Central memory CD8-positive, alpha-beta T cell (primary cell): ENCODE measurements at places on chromosomes 16 and 17.

DNA sequence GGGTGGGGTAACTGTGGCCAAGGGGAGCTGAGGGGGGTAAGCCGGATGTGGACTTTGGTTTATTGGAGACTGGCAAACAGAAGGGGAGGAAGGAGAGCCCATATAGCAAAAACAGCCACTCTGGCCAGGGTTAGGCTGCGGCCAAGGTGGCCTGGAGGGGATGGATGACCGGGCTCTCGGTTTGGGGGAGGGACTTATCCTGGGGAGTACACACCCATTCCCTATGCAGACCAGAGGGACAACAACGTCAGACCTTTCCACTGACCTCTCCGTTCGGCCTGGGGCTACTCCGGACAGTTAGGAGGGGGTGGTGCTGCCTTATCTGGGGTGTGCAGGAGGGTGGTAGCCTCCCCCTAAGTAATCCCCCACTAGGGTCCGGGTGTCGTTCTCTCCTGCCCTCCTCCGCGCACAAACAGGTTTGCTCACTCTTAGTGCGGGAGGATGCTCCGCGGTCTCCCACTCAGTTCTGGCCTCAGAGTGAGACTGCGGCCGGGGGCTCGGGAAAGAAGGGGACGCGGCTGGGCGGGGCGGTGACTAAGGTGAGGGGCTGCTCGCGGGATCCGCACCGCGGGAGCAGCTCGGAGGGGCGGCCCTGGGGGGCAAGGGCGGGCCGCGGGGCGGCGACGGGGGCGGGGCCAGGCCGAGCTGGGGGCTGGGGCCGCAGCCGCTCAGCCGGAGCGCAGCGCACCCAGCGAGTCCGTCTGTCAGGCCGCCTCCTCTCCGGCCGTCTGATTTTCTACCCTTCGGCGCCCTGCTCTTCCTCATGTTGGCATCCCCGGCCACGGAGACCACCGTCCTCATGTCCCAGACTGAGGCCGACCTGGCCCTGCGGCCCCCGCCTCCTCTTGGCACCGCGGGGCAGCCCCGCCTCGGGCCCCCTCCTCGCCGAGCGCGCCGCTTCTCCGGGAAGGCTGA is at the start of gene WNK4:
Gene WNK4, plus strand, starts transcription at position 675 of the 915 bp plus-strand sequence. Its CDS starts 89 bp downstream, at position 764.
- DNase-seq: no peak

- no peak for DNase-seq
Measured at GRCh38 chr17:19742495-19742894, 5.6 kb downstream of the ALDH3A1 start.

GRCh38 chr17:70365091-70365583 is 195.8 kb downstream of the KCNJ2 start:
- DNase-seq: no peak

- no peak for DNase-seq
Measured at GRCh38 chr17:73482251-73482716, 162.0 kb downstream of the SDK2 start.

GRCh38 chr17:51869387-51869786 is 289.1 kb downstream of the CA10 start:
- no peak for DNase-seq

DNA sequence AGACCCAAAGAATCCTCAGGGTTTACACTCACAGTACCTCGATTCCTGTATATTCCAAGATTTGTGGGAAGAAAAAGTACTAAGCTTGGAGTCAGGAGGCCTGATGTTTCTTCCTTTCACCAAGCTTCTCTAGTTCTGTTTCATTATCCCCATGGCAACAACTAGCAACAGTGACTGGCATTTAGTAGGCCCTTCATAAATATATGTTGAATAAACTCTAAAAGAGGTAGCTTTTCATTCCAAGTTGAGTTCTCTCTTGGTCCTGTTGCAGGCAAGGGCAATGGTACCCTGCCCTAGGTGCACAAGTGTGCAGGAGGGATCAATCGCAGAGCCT is 527 bp upstream of the UBE2Z start:
- no peak for DNase-seq

DNA sequence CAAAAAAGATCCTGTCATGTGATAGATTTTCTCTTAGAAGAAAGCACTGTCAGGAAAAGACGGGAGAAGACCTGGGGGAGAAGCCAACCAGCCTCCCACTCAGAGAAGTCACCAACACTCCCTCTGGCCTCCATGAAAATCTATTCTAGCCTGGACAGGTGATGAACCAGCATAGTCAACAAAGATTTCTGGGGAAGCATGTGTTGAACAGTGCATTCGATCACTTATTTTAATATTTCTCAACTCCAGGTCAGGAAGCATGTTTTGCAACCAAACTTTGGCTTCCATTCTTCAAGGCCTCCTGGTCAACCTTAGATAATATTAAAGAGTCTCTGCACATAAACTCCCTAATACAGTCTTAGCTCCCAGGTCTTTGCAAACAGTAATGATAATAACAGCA is 74.7 kb upstream of the ERCC4 start:
- DNase-seq: no peak

- no peak for DNase-seq
Measured at GRCh38 chr16:89392881-89393737, 97.3 kb downstream of the ANKRD11 start.

DNA sequence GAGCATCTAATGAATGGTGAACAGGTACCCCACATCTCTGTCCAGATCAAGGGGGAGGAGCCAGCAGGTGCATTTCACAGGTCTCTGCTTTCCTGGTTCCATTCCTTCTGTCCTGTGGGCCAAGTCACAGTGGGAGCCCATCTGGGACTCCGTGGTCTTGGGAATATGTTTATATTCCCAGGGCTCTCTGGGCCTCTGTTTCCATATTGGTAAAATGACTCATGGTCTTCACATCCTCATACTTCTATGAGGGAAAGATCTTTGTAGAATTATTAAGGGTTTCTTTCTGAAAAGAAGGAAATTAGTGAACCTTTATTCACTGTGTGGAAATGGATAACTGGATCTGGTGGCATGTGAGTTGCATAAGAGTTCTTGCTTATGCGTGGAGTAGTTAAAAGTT is 6.2 kb downstream of the MYOCD start:
- DNase-seq: no peak

- DNase-seq: no peak
Measured at GRCh38 chr17:79784353-79785016, 6.5 kb downstream of the CBX2 start.

DNA sequence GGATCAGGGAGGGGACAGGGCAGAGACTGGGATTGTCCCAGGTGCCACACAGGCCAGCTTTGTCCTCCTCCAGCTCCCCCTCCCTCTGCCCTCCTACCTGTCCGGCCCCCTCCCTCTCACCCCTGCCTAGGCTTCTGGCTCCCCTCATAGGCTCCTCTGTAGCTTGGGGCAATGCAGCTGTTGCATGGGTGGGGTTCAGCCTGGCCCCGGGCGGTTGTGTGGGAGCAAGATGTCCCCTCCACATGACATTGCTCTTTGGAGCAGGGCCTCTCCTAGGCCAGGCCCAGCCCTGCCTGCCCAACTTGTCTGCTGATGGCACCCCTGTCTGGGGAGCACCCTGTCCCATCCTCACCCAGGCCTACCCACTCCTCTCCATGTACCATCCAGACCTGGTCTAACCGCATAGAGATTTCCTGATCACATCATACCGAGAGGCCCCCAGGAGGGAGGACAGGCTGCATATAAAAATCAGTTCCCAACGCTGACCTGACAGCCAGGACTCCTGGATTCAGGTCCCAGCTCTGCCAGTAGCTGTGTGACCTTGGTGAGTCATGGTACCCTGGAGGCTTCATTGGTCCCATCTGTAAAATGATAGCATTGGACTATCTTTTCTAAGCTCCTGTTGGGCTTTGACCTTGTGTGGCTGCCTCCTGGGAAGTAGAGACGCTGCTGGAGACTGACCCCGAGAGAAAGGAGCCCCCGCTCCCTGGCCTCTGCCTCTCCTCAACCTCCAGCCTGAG is 48.8 kb upstream of the DLX4 start:
- no peak for DNase-seq

GRCh38 chr17:46090871-46091270 is 91.8 kb downstream of the STH start:
- DNase-seq: no peak

GRCh38 chr16:77679391-77679790 is 42.9 kb upstream of the NUDT7 start:
- no peak for DNase-seq

- no peak for DNase-seq
Measured at GRCh38 chr17:83030432-83030831, 49.0 kb upstream of the METRNL start.

DNA sequence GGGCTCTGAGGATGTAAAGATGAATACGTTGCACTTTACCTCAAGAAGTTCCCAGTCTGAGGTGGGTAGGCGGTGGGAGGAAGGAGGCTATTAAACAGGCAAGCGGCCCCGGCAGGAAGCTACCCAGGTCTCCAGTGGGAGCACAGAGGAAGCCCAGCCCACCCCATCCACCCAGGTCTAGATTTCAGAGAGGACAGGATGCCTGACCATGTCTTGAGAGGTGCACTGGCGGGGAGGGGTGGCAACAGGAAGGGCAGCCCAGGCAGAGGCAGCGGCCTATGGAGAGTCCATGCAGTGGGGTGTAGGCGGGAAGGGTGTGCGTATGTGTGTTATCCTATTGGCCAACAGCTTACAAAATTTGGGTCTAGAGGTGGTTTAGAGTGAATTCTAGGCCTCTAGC is 13.9 kb downstream of the SARM1 start:
- no peak for DNase-seq

- DNase-seq: no peak
Measured at GRCh38 chr17:31792007-31792585, 66.9 kb downstream of the COPRS start.

- no peak for DNase-seq
Measured at GRCh38 chr17:13640551-13640950, 38.8 kb upstream of the HS3ST3A1 start.

GRCh38 chr16:67158637-67159600 is 790 bp downstream of the TRADD start:
- DNase-seq: peak; percentile 73

GRCh38 chr17:71460943-71461342 is 659.9 kb upstream of the SOX9 start:
- DNase-seq: no peak

DNA sequence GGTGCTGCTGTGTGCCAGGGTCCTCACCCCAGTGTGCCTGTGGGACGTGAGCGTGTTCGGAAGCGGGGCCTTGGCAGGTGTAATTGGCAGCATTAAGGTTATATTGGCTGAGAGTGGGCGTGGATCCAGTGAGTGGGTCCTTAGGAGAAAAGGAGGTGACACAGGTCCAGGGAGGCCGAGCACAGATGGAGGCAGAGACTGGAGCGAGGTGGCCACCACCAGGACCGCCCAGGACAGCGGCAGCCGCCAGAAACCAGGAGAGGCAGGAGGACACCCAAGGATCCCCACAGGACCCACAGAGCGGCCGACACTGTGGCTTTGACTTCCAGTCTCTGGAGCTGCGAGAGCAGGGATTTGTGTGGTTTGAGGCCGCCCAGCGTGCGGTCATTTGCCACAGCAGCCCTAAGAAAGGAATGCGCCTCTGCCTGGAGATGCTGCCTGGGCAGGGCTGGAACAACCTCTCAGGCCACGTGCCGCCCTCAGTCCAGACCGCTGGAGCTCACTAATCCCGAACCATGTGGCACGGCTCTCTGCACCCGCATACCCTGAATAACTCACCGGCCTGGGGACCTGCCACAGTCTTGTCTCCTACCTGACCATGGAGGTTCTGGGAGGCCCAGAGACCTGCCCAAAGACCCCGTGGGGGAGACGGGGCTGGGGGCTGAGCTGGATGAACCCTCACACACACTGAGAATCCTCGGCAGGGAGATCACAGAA is 45.4 kb downstream of the SOX8 start:
- no peak for DNase-seq

DNA sequence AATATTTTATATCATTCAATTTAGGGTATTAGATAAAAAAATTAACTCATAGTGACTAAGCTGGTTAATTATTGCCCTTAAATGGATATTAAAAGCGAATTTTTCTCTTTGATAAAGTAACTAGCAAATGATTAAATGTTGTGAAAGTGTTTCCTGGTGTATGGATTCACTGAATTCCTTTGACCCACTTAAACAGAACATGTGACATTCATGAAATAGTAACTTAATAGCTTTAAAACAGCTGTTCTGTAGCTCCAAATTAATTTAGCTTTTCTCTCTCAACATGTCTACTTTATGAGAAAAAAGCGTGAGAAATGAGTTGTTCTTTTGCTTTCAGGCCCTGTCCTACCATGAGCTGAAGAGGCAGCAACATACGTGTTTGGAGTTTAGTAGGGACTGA is 36.4 kb upstream of the APPBP2 start:
- DNase-seq: no peak

- no peak for DNase-seq
Measured at GRCh38 chr16:86869288-86870022, 291.1 kb downstream of the FOXL1 start.

DNA sequence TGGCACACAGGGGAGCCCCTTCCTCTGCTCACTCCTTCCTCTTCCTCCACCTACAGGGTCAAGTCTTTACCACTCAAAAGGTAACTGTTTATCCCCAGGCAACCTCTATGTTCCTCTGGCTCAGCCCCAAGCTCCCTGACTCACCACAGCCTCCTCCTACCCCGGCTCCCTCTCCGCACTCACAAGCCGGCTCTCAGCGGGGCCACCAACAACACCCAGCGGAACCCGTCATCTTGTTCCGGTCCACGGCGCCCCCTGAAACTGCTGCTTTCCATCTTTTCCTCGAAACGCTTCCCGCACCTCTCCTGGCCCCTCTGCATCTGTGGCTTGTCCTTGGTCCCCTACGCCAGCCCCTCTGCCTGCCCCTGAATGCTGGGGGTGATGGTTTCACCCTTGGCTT is 58.4 kb downstream of the NXN start:
- no peak for DNase-seq
